ENCODE measurements at places on chromosomes 1 and 21.
A peak's percentile ranks its signal among the peaks of the same experiment; 100 is the strongest.

- DNase-seq, result no peak
Observed at GRCh38 chr1:44484155-44484688, 79.2 kb downstream of the RNF220 start.

DNA sequence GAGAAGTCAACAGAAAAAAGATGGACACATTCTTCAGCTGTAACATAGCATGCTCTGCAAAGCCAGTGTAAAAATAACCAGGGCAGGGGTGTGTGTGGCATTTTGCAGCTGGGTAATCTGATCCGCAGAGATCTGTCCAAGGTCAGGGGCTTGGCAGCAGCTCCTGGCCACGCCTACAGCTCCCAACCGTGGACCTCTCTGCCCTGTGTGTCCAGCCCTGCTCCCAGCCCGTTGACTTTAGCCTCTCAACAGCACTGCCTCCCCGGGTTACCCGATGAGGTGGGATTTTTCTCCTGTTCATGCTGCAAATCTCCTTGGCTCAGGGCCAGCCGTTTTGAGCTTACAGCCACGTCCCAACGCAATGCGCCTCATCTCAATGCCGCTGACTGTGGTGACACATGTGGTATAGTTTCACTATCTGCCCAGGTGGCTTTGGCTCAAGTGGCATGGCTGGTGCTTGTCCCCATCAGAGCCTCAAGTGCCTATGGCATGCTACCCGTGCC, 68.1 kb downstream of the VWA5B1 start:
- DNase-seq, result no peak

DNA sequence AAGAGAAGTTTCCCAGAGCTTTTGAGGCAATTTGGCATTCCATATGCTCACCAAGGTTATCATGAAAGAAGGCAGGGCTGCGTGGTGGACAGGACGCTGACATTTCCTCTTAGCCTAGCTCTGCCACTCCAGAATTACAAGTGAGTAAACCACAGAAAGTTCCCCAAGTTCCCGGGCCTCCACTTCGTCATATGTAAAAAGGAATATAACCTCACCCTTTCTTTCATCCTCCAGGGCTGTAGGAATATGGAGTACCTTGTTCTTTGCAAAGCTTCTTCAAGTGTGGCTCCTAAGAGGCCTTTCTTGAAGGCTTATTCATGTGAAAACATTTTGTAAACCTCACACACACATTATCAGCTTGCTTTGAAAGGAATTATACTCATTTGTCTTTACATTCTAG, 210.2 kb downstream of the GREM2 start:
- DNase-seq, result no peak

DNA sequence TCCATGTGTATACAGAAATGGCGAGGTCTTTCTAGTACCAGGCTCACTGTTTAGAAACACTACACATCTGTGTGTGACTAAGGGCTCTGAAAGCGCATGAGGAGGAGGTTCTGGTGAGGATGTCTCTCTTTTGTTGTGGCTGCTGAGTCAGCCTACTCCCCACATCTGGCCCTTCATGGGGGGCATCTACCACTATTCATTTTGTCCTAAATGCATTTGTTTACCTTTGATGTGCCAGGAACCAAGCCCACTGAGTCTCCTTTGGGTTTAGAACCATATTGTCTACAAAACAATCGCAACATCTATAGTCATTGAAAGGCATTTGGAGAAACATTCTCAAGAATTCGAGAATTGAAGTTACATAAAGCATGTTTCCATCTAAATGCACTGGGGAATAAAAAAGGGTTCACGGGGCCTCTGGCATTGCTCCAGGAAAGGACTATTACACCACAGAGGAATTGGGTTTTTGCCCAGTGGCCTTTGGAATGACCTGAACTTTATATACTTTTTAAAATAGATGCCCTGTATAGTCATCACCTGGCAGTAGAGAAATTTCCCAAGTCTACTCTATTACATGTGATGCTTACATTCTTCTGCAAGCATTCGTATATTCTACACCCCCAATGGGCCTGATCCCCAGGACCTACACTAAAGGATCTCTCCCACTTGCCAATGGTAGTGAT, 35.1 kb upstream of the ADORA3 start:
- no peak for DNase-seq

DNA sequence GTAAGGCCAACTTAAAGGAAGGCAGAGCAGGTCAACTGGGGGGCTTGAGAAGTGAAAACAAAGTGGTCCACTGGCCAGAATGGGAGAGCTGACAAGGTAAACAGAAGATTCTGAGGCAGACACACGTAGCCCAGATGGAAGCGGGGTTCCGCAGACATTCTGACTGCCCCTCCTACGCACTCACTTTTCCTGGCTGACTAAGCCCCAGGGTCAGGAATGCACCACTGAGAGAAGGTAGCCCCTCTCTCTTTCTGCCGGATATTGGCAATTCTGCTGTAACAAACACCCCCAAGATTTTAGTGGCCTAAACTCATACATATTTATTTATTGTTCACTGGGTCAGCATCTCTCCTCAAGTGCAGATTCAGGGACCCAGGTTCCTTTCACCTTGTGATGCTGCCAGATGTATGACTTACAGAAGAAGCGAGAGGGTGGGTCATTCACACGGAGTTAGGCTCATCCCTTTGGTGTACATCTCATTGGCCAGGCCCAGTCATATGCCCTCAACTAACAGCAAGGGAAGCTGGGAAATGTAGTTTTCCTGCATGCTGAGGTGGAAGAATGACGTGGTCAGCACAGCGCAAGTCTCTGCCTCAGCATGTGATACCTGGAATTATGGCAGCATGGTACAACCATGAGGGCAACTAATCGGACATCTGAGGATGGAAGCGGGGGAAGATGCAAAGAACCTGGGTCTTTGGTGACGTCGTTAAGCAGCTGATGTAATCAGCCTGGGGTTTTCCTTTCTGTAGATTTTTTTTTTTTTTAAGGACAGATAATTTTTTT, 43.4 kb upstream of the MRPS6 start:
- peak; percentile 36 for DNase-seq

- no peak for DNase-seq
Observed at GRCh38 chr1:45765999-45766792, 15.7 kb upstream of the IPP start.

- DNase-seq, result no peak
Observed at GRCh38 chr1:99808391-99809115, 41.6 kb upstream of the AGL start.

- DNase-seq, result no peak
Observed at GRCh38 chr21:46457801-46458314, 833 bp upstream of the DIP2A start.

GRCh38 chr1:53652441-53653199, 86.3 kb downstream of the GLIS1 start:
- no peak for DNase-seq

GRCh38 chr1:232454227-232454886, 175.6 kb downstream of the SIPA1L2 start:
- DNase-seq, result no peak

GRCh38 chr1:164713456-164714207, 154.6 kb downstream of the PBX1 start:
- DNase-seq, result no peak

DNA sequence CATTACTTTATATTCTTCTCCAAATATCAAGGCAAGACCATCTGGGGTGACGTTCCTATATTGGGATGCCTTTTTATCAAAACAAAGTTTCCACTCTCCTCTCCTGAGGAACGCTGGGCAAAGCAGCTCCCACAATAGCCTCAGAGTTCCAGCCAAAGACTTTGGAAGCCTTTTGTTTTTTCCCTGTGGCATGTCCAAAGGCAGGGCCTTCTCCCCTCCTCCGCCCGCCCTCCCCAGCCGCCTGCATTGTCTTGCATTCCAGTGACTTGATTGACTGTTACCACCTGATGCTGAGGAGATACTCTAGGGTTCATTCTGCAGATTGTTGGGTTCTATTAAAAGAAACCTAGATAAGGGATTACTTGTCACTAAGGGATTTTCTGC, 43.5 kb downstream of the PROX1 start:
- no peak for DNase-seq

DNA sequence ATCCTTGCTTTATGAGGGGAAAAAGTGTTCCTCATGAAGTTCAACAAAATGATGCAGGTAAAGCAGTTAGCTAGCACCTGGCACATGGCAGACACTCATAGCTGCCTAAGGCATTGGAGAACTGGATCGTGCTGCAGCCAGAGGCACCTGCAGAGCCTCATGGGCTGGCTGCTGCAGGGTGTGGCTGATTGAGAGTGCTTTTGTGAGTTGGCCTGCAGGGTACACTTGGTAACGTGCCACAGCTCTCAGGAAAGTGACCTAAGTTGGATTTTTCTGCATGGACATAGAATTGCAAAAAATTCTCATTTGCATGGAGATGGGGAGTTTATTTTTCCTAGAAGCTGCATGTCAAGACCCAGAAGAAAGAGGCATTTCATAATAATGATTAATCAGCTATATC, 31.6 kb upstream of the IL20 start:
- no peak for DNase-seq

DNA sequence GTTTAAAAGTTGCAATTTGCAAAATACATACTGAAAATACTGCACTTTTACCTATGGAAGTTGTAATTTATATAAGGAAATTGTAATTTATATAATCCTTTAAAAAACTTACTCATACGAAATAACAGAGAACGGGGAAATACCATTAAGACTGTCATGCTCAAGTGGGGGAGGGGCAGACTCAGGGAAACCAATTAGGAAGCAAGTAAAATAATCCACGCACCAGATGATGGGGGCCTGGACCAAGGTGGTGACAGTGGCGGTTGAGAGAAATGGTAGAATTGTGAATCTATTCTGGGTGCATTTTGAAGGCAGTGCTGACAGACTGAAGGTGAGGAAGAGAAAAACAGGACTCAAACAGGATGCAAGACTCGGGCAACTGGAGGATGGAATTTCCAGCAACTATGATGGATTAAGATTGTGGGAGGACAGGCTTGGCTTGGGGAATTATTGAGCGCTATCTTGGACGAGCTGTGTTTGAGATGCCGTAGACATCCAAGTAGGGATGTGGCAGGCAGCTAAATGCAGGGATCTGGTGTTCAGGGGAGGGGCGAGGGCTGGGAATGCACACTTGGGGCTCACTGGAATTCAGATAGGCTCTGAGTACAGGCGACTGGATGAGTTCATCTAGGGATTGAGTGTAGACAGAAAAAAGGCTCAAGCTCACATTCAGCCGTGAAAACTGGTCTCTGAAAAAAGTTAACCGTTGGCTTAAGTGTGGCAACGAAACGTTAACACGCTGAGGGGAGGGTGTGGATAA, 977 bp downstream of the LCA5L start:
- no peak for DNase-seq

DNA sequence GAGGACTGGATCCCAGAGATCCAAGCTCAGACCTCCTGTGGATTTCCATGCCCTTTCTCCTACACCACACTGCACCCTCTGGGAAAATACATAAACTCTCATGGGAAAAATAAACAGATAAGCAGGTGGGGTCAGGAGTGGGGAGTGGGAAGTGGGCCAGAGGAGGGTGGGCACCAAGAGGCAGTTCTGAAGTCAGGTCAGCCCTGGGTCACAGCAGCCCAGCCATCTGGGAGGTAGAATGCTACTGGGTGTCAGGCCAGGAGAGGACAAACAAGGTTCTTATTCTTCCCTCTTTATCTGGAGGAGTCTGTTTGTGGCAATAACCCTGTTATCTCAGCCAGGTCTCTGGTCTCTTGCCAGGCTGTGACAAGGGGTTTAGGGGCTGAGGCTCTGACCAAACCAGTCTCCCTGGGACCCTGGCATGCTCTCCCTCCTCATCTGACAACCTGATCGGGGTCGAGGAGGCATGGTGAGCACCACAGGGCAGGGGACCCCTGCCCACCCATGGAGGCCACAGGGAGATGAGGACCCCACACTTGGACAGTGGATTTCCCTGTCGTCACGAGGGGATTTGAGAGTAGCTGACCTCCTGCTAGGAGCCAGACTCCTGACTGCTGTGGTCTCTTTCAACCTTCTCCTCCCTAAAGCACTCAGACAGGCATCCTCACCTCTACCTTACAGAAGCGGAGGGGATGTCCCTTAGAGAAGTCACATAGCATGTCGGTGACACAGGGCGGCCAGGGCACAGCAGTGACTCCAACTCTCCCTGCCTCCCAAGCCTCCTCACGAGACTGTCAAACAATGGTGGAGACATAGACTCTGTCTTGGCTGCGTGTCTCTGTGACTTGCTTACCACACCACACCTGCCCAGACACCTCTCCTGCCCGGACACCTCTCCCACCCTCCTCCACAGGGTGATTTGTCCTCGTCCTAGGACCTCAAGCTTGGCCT, 51.3 kb upstream of the IFFO2 start:
- no peak for DNase-seq

DNA sequence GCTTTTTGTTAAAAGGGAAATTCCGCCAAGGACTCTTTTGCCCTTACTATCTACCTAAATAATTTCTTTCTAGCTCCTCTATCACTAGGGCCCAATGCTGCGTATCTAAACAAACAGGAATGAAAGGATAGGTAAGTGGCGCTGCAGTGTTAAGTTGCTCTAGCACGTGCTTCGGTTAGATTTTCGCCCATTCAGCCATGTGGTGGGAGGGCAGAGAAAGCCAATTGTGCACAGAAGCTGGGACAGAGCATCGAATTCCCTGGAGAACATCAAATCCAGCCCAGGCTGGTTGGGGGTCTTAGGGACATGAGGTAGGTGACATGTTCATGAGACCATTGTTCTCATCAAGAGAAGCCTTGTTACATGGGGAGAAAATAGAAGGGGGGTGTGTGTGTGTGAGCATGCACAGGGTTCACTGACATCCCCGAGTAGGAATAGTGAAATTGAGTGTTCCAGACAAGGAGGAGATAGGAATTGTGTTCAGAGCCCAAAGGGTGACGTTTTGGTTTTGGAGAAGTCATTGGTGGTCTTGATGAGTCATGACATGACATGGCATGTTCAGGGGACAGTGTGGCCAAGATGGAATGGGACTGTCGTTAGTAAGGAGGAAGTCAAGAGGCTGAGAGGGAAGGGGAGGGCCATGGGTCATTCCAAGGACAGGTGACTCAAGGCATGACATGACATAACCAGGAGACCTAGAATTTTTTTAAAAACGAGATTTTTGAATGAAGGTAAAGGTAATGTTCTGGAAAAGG, 107.1 kb downstream of the TLR5 start:
- no peak for DNase-seq

DNA sequence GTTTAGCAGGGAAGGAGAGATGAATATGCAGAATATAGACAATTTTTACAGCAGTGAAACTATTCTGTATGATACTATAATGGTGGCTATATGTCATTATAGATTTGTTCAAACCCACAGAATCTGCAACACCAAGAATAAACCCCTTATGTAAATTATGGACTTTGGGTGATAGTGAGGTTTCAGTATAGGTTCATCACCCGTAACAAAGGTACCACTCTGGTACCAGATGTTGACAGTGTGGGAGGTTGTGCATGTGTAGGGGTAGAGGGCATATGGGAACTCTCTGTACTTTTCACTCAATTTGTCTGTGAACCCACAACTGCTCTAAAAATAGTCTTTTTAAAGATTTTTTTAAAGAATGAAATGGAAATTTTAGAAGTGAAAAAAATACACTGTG, 29.9 kb upstream of the PRDX6 start:
- no peak for DNase-seq

DNA sequence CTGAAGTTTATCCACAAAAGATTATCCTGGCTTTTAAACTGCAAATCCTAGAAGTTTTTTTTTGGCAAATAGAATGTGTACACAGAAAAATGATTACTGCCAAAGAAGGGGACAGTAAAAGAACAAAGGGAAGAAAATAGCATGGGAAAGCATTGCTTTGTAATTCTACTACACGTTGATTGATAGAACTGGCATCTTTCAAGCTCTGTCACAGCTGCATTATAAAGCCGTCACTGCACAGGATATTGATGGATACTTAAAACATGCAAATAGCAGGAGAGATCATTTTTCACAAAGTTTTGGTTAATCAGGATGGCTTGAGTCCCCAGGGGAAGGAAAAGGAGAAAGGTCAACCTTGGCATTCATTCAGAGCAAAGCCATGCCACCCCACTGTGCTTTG, 183.7 kb upstream of the RRP15 start:
- no peak for DNase-seq

- DNase-seq, result no peak
Observed at GRCh38 chr1:185170291-185170848, 13.4 kb downstream of the SWT1 start.
